Esophagus squamous epithelium (tissue), 5 donors: ENCODE measurements at places on chromosomes 7 and 10.

GRCh38 chr10:2282202-2282601 is 544.9 kb upstream of the ADARB2 start:
- DNase-seq: no peak

DNA sequence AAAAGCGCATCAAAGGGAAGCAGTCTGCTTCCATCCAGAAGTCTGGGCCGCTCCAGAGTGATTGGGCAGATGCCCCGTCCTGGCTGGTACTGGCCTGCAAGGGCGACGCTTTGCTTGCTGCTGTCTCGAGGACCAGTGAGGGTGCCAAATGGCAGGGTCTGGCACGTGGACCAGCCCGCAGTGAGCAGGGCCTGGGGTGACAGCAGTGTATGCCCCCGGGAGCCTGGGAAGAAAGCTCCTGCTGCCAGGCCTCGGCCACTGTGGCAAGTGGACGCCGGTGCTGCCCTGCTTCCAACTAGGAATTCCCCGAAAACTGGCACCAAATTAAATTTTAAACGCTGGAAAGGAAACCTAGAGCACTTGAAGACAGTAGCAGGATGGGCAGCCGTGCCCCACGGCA is 357.0 kb upstream of the MKI67 start:
- no peak for DNase-seq

DNA sequence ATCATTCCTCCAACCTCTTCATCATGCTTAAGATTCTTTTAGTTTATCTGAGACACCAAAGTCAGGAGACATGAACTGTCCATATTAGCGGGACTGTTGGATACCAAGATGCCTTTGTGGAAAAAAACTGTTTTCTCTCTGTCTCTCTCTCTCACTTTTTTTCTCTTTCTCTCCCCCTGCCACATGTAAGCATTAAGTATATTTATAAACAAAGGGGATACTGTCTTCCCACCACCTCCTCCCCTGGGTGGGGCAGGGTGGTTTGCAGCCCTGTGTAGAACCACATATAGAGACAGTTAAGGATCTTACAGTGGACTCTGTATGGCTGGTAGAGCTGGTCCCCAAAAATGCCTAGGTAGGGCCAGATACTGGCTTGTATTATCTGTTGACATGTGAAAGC is 101.3 kb downstream of the GLI3 start:
- DNase-seq: no peak

DNA sequence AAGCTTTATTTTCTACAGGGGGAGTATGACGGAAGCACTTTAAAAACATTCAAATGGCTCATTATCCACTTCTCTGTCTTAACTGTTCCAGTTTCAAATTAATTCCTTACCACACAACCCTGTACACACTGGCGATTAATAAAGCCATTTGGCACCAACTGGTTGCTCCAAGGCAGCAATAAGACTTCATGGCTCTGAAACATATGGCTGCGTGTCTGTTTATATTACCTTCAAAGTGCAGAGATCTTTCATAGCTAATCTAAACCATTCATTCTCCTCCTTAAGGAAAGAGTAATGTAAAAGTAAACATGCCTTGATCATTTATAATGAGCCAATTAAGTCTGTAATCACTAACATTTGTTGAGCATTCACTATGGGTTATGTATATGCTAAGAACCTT is 325.7 kb downstream of the PARD3 start:
- no peak for DNase-seq

GRCh38 chr10:58544135-58544534 is 31.5 kb downstream of the BICC1 start:
- DNase-seq: no peak

DNA sequence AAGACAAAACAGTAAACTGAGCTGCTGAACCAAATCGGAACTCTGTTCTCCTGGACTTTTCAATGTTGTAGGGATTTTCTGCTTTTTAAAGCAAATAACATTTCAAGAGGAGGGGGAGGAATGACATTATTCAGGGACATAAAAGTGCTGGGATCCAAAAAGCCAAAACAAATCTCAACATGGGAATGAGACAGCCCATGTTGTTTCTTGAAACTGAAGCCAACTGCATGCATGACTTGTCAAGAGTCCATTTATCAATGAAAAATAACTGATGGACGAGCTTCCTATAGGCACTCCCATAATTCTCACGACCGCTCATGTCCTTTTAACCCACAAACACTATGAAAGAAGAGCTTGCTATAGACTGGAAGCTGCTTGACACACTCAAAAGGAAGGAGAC is 27.8 kb downstream of the FAM53B start:
- no peak for DNase-seq

GRCh38 chr7:25544254-25544653 is 316.0 kb upstream of the NPVF start:
- DNase-seq: no peak

DNA sequence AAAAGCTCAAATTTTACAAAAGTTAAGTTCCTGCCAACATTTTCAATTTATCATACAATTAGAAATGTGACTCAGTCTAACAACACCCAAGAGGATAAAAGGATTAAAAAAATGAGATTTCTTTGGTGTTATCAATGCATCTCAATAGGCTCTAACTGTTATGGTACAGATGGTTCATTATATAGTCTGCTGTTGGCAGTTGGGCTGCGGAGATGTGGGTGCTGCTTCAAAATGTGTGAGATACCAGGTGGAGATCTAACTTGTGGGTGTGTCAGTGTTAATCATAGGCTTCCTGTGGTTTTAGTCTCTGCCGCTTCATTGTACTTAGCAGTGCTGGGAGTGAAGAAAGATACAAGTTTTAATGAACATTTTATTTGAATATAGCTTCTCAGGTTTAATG is 231.2 kb downstream of the EXOC4 start:
- no peak for DNase-seq

DNA sequence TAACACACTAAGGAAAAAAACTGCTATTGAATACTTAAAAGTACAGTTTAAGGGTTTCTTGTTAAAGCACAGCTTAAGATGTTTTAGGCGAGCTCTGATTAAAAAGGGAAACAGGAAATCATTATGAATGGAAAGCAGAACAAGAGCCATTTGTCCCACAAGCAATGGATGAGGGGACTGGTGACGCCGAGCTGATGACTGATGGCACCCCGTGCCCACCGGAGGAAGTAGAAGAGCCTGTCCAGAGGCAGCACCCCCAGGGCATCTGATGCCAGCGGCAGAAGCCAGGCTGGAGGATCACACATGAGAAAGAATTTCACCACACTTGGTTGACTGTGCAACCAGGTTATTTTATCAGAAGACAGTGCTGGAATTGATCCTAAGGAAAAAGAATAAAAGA is 15.0 kb upstream of the INSIG1 start:
- no peak for DNase-seq

DNA sequence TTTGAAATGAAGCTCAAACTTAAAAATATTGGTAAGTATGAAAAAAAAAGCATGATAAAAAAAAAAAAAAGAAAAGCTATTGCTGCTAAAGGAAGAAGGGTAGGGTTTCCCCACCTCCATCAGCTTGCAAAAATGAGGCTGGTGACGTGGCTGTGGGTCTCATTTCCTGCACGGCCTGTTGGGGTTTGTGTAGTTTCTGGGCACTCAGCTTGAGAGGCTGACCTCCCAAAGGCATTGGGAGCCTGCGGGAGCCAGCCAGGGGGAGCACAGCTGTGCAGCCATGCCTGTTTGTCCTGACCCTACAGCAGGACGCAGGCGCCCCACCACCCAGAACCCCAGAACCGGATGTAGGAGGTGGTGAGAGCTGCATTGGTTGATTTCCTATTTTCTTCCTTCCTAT is 48.8 kb upstream of the CARD11 start:
- no peak for DNase-seq

DNA sequence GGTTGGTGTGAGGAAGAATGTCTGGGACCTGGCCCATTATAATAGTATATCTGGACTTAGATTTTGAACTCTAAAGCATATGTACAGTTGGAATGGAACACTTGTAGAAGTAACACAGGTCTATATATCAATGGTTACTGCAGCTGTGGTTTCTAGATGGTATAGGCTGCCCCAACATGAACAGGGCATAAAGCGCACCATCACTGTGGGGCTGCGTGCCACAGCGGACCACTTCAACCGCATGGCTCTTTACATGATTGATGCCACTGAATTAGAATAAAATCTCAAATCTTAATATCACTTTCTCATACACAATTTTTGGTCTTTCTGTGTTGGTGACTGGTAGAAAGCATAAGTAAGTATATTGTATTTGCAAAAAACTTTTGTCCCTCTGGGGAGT is 59.5 kb downstream of the KLRG2 start:
- no peak for DNase-seq

DNA sequence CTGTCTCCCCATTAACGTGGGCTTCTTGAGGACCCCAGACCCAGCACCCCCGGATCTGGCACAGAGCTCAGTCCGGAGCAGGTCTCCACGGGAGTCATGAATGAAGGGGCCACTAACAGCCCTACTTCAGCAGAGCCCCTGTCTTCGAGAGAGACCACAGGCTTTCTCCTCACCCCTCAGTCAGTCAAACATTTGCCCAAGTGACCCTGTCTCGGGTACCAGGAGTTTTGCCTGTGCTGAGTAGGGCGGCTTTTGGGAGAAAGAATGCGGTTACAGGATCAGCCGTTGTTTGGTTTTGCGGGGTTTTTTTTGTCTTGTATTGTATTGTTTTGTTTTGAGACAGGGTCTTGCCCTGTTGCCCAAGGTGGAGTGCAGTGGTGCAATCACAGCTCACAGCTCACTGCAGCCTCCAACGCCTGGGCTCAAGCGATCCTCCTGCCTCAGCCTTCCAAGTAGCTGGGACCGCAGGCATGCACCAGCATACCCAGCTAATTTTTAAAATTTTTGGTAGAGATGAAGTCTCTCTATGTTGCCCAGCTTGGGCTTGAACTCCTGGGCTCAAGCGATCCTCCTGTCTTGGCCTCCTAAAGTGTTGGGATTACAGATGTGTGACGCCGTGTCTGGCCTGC is 16.5 kb downstream of the ADAP1 start:
- DNase-seq: no peak

GRCh38 chr7:12583922-12584321 is 13.4 kb downstream of the SCIN start:
- DNase-seq: no peak

GRCh38 chr7:30117896-30118295 is 16.9 kb upstream of the MTURN start:
- DNase-seq: no peak

GRCh38 chr7:114783508-114783907 is 138.4 kb upstream of the MDFIC start:
- DNase-seq: no peak

GRCh38 chr7:607938-608337 is 88.3 kb upstream of the PDGFA start:
- DNase-seq: no peak

- DNase-seq: no peak
Measured at GRCh38 chr7:79787623-79788022, 334.2 kb upstream of the MAGI2 start.

DNA sequence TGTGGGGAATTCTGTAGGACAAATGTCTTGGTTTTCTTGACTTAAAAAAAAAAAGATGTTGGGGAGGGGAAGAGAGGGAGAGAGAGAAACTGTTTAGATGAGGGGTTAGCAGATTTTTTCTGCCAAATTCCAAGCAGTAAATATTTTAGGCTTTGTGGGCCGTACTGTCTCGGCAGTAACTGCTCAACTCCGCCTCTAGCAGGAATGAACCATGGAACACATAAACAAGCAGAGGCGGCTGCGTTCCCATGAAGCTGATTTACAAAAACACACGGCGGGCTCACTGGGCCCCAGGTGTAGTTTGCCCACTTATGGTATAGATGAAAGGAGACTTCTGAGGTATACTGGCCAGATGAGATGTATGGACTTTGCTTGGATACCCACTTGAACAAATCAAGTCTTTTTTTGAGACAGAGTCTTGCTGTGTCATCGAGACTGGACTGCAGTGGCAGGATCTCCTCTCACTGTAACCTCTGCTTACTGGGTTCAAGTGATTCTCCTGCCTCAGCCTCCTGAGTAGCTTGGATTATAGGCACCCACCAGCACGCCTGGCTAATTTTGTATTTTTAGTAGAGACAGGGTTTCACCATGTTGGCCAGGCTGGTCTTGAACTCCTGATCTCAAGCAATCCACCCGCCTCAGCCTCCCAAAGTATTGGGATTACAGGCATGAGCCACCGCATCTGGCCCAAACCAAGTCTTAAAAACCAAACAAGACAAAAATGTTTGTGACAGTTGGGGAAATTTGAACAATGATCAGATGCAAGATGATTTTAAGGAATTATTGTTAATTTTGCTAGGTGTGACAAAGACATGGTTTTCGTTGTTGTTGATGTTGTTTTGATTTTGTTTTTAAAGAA is 9.7 kb upstream of the ADAMTS14 start:
- DNase-seq: no peak

DNA sequence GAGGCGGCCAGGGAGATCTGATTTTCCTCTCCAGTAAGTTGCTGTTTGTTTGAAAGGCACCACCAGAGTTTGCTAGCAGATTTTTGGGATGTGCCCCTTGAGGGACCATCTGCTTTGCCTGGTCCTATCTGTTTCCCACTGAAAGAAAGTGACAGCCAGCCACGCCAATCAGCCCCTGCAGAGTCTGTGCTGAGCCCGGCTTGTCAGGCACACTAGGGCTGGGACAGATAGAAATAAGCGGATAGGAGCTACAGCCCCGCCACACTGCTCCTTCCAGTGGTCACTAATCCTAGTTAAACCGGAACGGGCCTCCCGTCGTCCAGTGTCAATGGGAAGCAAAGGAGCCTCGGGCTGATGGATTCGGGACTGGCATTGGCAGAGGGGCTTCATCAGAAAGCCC is 161.9 kb upstream of the PRR15 start:
- no peak for DNase-seq

- no peak for DNase-seq
Measured at GRCh38 chr7:19928247-19928646, 154.8 kb upstream of the TMEM196 start.
